Right hindlimb (tissue), 1 donor: ENCODE measurements at places on chromosomes 3 and 15.

DNA sequence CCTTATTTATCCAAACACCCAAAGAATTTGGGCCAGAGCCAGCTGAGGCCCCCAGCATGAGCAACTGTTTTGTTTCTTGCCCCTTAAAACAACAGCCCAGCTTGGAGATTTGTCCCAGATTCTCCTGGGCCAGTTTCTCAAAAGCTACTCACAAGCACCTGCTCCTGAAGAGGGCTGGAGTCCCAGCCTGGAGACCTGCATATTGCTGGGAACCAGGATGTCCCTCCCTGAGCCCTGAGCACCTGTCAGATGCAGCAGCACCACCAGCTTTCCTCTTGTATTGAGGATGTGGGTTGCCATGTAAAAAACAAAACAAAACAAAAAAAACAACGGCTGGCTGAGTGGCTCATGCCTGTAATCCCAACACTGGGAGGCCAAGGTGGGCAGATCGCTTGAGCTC lies 7.0 kb upstream of the RFT1 start:
- DNase-seq, result no peak

GRCh38 chr3:106688464-106688863 lies 688.8 kb upstream of the CCDC54 start:
- DNase-seq, result no peak

GRCh38 chr3:60160822-60161748 lies 1090.2 kb downstream of the FHIT start:
- DNase-seq, result no peak

- peak; percentile 4 for DNase-seq
Measured at GRCh38 chr3:14831916-14832450, 13.2 kb downstream of the FGD5 start.

GRCh38 chr15:65258375-65259262 lies 28.1 kb downstream of the PARP16 start:
- DNase-seq, result peak; percentile 50

- no peak for DNase-seq
Measured at GRCh38 chr3:32870373-32871095, 52.7 kb downstream of the TRIM71 start.

- DNase-seq, result no peak
Measured at GRCh38 chr3:31505371-31506048, 27.2 kb upstream of the STT3B start.

DNA sequence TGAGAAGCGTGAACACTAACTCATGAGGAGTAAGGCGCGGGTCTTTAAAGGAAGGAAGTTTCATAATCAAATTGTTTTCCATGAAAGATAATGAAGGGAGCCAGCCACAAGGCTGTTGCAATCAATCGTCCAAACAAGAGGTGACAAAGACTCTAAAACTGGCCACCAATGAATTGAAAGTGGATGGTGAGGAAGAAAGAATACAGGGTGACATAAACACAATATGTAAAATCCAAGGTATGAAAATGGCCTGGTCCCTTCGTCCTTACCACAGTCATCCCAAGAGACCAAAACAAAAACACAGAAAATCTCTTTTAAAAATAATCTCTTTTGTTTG lies 12.0 kb downstream of the CD86 start:
- DNase-seq, result no peak

DNA sequence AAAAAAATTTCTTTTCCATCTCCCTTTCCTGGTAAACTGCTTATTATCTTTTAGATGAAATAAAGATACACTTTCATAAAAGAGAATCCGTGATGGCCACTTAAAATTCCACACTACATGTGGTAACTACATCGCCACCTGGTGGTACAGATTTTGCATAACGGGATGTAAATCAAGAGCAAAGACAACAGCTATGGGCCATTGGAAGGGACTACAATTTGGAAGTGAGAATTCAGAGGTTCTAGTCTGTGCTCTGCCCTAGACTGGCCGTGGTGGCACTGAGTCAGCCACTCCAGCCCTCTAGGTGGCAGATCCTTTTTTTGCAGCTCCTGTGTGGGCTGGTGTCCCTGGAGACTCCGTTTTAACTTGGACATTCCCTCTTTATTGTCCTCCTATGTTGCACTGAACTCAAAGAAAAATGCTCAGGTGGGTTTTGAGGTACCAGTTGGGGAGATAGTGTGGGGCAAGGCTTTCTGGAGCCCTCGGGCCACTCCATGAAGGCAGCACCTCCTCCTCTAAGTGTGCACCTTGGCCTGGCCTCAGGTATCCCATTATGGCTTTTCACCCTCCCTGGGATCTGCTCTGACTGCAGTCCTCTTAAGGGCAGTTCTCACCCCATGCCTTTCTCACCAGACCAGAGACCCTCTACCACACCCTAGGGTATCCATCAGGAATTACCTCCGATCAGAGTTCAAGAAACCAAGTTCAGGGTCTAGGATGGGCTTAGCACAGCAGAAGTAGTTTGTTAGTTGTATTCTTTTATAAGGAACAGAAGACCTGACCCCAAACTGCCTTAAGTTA lies 54.9 kb downstream of the SPSB4 start:
- peak; percentile 82 for DNase-seq

GRCh38 chr3:179615458-179616173 lies 11.0 kb downstream of the NDUFB5 start:
- no peak for DNase-seq

DNA sequence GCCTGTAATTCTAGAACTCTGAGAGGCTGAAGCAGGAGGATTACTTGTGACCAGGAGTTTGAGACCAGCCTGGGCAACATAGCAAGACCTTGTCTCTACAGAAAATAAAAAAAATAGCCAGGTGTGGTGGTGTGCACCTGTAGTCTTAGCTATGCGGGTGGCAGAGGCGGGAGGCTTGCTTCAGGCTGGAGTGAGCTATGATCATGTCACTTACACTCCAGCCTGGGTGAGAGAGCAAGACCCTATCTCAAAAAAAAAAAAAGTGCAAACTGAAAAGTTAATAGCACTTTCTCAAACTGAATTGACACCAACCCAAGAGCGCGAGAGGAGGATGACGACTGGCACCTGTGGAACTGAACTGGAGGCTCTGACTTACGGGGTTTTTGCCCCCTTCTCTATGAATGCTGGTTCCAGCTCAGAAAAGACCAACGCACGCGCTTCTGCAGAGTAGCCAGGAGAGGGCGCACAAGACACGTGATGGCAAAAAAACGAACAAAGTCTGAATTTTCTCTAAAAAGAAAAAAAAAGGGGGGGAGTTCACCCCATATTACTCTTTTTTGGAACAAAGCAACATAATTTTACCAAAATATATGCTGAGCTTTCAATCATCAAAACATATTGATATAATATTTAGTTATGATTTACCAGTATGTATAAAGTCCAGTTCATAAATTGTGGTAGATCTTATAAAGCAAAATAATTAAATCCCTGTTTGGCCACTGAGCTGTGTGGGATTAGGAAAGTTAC lies 23.7 kb downstream of the CFAP92 start:
- peak; percentile 33 for DNase-seq

GRCh38 chr3:9192248-9193025 lies 57.0 kb downstream of the SRGAP3 start:
- no peak for DNase-seq

GRCh38 chr3:188916934-188917401 lies 254.8 kb upstream of the TPRG1 start:
- no peak for DNase-seq

DNA sequence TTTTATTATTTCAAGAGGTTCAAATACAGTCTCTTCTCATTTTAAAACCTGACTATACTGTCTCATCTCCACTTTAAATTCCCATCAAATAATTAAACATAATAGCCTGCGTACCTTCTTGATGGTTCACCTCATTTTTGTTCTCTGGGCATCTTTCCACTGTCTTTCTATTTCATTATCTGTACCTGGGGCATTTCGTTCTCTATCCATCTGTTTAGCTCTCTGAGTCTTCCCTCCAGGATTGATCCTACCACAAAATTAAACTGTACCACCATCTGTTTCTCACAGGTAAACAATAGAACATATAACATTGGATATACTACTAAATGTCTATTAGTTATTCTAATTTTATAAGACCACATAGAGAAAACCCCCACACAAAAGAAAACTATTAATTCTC lies 1331.4 kb downstream of the NSUN3 start:
- no peak for DNase-seq

GRCh38 chr15:51234176-51234927 lies 104.0 kb downstream of the CYP19A1 start:
- DNase-seq, result no peak

DNA sequence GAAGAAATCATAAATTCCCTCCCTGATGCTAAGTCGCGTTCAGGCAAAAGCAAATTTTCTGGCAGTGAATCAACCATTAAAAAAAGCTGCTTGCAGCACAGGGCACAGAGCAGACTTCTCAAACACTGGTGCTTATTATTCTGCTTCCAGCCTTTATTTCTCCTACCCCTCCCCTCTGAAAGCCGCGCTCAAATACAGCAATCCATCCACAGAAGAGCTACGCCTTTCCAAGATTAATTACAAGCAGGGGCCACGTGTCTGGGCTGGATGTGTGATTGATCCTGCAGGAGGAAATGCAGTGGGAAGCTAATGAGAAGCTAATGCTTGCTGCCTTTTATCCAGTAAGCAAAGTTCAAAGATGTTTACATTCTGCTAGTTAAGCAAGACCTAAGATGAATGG lies 134.9 kb upstream of the TOPAZ1 start:
- DNase-seq, result no peak

DNA sequence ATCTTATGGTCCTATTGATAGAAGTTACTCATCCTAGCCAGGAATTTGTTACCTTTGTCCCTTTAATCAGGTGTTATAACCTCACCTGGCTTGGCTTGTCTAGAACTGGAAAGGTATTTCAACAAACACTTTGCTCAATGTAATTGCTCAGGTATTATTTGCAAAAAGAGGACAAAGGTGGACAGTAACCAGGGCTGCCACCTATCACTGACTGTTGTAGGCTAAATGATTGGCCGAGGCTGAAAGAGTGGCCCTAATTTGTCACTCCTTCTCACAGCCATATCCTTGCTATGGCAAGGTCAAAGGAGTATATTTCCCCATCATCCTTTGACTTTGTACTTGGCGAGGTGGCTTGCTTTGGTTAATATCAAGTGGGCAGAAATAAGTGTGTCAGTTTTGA lies 2.7 kb upstream of the SELENOS start:
- no peak for DNase-seq

- no peak for DNase-seq
Measured at GRCh38 chr3:79016587-79017376, 751.0 kb downstream of the ROBO1 start.

DNA sequence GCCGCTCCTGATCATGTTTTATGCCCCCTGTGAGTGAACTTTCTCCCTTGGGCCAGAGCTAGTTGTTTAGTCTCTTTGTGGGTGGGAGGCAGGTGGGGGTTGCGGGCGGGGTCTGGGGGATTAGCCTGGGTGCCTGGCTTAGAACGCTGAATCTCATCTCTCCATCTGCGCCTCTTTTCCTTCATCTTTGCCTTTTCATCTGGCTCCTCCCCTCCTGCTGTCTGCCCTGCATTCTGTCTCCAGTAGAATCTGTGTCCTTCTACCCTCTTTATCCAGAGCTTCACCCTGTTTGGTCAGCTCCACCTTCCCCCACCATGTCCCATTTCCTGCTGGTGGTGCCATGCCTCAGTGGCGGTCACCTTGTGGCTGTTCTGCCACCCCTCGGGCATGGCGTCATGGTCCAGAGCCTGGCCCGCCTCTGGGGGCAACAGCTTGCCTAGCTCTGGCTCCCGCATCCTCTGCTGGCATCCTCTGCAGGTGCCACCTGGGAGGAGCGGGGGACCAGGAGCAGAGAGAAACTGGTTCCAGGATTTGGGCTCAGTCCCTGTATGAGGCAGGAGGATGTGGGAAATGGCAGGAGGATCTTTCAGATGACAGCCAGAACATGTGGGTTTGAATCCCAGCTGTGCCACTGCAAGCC lies 44.3 kb downstream of the PDIA5 start:
- DNase-seq, result no peak

GRCh38 chr15:83764201-83764838 lies 110.4 kb downstream of the ADAMTSL3 start:
- no peak for DNase-seq

DNA sequence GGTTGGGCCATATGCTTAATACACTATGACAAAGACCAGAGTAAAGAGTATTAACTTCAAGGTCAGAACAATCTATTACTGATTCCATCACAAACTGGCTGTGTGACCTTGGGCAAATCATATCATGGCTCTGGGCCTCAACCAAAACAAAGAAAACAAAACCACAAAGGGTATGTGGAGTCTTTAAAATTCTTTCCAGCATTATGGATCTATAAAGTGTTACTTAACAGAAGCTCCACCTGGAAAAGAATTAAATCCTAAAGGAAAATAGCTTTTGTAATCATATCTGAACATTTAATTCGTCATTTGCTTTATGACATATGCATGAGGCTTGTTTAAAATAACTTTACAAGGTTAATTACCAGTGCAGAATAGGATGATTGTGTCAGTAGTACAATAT lies 265.5 kb downstream of the SATB1 start:
- DNase-seq, result no peak

GRCh38 chr3:128348805-128349531 lies 117.7 kb downstream of the DNAJB8 start:
- no peak for DNase-seq

DNA sequence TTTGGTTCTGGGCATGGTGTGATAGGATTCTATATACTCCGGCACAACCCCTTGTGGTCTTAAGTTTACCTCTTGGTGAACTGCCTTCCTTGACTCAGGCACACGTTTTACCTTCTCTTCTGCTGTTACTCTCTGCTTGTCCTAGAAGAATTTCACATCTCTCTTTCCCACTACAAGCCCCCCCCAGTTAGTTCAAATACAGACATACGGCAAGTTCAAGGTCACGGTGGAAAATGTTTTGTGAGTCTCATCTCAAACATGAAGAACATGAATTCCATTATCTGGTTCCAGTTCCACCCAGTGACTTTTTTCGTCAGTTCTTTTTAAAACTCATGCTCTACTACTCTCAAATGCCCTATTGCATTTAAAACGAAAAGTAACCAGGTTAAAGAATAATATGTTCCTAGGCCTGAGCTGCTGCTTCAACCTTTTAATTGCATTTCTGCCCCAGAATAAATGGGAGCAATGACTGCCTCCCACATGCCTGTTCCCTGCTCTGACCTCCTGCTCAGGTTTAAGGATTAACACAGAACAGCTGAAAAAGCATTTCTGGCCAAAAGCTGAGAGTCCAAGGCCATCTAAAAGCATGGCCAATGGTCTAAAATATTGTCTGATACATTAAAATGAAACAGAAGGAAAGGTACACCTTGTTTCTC lies 132.8 kb downstream of the OSBPL10 start:
- DNase-seq, result no peak
